ENCODE measurements at places on chromosomes 7 and 10.

GRCh38 chr10:119602241-119603095 is 5.7 kb upstream of the TIAL1 start:
- peak; percentile 46 for DNase-seq

DNA sequence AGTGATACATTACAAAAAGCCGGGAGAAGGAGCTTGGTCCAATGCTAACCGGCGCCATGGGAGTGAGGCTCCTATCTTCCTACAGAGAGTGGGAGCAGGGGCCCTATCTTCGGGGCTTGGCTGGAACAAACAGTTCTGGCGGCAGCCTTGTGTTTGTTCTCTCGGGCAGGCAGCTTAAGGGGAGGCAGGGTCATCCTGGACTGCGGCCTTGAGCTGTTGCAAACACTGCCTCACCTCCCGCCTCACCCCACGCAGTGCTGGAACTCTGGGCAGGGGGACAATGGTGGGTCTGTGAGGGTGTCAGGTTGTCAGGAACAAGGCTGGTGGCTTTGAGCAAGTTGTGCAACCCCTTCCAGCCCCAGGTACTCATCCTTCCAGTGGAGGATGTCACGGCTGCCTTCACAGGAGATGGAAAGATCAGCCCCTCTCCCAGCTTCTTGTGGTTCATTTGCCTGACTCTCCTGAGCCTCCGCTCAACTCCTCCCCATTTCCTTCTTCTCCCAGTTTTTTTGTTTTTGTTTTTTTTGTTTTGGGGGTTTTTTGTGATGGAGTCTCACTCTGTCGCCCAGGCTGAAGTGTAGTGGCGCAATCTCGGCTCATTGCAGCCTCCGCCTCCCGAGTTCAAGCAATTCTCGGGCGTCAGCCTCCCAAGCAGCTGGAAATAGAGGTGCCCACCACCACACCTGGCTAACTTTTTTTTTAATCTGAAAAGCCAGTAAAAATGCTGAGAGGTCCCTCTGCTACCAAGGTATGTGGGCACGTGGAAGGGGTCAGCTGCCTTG is 57.4 kb downstream of the SPOCK2 start:
- DNase-seq = no peak

GRCh38 chr7:20348125-20348807 is 17.6 kb downstream of the ITGB8 start:
- DNase-seq = no peak

DNA sequence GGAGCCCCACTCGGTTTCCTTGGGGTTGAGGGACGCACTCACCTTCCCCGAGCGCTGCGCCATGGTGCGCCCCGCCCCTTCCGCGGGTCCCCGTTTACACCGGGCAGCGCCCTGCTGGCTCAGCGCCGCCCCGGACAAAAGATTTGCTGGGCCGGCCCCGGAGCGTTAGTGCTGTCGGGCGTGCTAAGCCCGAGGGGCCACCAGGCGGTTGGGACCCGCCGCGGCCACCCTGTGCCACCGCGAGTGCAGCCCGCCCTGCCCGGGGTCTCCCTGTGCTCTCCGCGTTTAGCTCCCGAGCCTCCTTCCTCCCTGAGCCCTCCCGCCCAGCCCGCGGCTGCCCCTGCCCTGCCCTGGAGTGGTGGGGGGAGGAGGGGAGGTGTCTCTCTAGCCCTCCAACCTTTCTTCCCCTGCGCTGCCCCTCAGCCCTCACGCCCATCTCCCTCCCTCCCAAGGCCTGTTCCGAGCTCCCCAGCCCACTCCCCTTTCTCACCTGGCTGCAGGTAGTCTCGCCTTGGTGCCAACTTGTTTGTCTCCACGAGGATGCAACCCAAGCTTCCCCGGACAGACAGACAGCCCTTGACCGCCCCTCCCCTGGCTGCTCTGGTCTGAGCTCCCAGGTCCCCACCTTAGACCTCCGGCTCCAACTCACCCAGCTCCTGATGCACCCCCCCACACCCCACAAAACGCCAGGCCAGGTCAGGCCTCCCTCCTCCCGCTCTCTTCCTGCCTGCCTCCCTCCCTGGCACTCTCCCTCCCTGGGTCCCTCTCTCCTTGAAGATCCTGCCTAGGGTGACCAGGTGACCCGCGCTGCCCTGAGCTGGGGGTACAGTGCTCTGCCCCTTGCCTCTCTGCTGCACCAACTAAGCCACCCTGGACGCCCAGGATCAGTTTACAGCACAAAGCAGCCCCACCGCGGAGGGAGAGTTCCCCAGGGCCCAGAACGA is at the start of gene CRYGN:
Gene CRYGN (minus strand): TSS at position 287 of the 944 bp plus-strand sequence. CDS start 224 bp downstream, at position 63.
- no peak for DNase-seq

- no peak for DNase-seq
These were observed 39.4 kb upstream of the SLC29A3 start for GRCh38 chr10:71279590-71280170.

DNA sequence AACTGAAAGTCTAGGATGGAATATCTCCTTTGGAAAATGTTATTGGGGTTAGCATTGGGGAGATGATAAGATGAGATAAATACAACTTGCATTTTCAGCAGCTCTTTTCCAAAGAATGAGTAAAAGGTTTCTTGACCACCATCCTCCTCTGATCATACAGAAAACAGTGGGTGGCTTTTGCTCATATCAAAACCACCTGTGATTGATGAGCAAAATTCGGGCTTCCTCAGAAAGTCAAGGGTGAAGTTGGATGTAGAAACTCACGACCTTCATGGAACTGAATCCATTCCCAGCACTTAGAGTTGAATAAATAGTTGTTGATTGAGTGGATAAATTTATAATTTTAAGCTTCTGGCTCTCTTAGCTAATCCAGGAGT is 158.4 kb downstream of the DNAJB6 start:
- DNase-seq = no peak

GRCh38 chr10:48247680-48248079 is 26.8 kb downstream of the FRMPD2 start:
- peak; percentile 85 for DNase-seq

- DNase-seq = no peak
These were observed 6.5 kb downstream of the ZSWIM8 start for GRCh38 chr10:73791871-73792400.

- peak; percentile 37 for DNase-seq
These were observed 163.8 kb upstream of the KLF6 start for GRCh38 chr10:3948843-3949242.

GRCh38 chr10:30827531-30828120 is 198.1 kb upstream of the LYZL2 start:
- no peak for DNase-seq

DNA sequence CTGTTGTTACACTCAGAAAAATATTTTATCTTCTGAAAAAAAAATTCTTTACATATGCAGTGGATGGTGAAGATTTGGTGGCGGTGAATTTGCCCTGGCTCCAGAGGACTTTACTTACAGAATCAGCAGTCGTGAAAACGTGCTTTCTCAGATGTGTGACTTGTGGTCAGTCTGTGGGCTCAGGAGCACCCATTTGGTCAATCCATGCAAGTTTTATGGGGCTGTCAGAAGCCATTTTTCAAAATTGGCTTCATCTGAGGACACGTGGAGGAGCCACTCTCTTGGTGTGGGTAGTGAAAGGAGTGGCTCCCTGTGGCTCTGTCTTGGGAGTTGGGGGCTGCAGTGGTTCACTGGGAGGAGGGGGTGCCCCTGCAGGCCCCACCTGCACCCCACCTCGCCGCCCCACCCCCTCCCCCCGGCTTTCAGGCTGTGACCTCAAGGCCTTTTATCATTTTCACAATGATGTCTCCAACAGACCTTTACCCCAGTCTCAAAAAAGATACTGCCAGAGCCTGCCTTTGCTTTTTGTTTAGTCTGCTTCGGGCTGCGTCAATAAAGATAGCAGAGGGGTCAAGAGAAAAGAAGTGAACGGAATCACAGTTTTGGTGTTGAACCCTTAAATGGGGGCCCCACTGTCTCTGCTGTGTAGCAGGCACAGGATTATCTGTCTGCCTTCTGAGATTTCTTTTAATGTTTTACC is 137.4 kb downstream of the MGMT start:
- DNase-seq = no peak

DNA sequence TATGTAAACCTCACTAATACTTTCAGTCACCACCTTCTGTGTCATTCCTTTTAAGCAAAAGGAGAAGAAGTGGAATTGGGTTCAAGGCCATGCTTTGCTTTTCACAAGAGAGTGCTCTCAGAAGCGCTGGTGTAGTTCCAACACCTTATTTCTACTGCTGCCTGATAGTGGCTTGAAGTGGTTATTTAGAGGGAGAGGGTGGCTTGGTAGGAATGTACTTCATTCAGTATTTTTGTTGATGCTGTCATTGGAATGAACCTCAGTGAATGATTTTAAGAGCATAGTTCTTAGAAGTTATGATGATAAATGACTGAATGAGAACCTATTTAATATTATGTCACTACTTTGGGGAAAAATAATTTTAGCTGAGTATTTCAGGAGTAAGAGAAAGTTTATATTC is 396.7 kb downstream of the EXOC4 start:
- DNase-seq = peak; percentile 12

GRCh38 chr7:100896732-100897608 is 1.3 kb upstream of the ACHE start:
- peak; percentile 22 for DNase-seq

GRCh38 chr7:157979636-157980340 is 607.8 kb downstream of the PTPRN2 start:
- DNase-seq = no peak

DNA sequence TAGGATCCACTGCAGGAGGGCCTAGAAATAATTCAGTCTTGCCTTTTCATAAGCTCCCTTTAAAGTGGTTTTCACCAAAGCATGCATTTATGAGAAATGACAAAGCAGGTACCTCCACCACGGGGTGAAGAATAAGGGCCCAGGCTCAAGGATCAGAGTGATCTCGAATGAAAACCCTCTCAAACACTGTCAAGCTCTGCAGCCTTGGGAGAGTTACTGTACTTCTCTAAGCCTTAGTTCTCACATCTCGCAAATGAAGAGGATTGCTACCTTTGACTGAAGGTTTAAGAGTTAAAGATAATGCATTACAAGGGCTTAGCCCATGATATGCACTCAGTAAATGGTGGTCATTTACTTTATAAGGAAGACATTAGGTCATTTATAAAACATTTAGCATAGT is 81.7 kb downstream of the CUBN start:
- DNase-seq = no peak

- no peak for DNase-seq
These were observed 36.7 kb downstream of the ZNF467 start for GRCh38 chr7:149736478-149737360.

- DNase-seq = no peak
These were observed 40.5 kb upstream of the CAMK1D start for GRCh38 chr10:12308736-12309375.

DNA sequence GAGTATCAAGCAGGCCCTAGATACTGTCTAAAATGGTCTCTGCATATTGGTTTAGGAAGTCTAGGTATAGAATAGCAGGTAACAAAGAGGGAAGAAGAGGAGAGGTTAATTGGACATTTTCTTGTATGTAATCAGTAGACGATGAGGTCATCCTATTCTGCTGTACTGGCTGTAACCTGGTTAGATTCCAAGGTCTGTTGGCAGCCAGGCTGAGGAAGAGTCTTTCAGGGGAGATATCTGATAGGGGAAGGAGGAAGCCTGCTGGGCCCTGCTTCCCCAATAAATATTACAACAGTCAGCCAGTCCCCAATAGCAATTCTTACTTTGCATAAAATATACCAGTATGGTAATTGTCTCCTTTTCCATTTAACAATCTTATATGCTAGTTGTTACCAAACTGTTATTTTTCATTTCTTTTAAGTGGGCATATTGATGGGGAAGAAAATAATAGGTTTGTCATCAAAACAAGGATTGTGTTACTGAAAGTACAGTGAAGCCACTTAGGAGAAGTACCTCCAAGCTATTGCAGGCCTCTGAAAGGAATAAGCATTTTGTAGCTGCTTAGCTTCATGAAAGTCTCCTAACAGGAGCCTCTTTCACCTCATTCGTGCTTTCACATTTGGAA is 186.4 kb downstream of the LRRC4 start:
- peak; percentile 48 for DNase-seq

DNA sequence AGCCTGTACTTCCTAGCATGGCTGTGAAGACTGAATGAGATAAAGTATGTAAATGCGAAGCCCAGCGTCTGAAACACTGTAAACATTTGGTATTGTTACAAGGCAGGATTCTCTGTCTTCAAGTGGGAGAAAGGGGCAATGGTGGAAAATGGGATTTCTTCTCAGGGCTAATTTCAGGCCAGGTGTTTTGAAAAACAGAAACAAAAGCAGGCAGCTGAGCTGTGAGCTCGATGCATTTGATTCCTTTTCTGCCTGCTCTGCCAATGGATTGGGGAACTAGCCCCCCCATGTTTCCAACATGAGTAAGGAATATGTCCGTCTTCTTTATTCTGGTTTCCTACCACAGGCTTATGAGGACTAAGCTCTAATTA is 732.1 kb upstream of the AUTS2 start:
- DNase-seq = no peak

GRCh38 chr7:78066599-78066998 is 268.0 kb downstream of the PHTF2 start:
- DNase-seq = no peak

DNA sequence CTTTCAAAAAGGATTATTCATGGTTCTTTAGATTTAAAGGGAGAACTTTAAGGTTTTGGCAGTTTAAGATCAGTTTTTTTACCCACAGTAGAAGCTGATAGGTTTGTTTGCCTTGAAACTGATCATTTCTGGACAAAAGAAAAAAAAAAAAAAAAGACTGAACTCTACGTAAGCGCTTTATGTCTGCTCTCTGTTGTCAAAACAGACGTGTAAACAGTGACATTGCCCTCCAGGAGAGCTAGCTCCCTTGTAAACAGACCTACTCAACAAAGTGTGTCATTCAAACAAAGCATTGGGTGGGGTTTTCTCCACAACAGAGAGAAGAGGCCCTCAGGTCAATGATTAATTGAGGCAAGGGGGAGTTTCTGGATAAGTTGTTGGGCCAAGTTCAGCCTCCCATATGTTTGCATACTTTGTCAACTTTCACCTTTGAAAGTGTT is 568.1 kb upstream of the LRRN3 start:
- no peak for DNase-seq

GRCh38 chr7:7931626-7932025 is 37.0 kb upstream of the GLCCI1 start:
- no peak for DNase-seq

DNA sequence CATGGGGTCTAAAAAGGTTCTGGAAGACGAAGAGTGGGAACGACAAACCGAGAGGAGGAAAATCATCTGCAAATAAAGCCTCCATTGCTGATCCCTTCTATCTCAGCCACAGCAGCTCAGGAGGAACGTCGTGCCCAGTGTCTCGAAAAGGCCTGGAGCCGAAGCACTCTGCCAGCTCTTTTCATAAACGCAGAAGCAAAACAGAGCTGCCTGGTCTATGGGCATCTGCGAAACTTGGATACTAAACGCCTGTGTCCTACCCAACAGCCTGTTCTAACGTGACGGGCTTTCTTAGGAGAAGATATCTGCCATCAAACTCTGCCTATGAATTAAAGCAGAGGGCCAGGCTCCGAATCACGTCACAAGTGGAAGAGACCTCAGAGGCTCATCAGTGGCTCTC is 68.7 kb downstream of the GNA12 start:
- DNase-seq = no peak

- DNase-seq = no peak
These were observed 21.5 kb upstream of the OGDHL start for GRCh38 chr10:49783645-49784044.
